ENCODE measurements at places on chromosomes 1 and 21.

DNA sequence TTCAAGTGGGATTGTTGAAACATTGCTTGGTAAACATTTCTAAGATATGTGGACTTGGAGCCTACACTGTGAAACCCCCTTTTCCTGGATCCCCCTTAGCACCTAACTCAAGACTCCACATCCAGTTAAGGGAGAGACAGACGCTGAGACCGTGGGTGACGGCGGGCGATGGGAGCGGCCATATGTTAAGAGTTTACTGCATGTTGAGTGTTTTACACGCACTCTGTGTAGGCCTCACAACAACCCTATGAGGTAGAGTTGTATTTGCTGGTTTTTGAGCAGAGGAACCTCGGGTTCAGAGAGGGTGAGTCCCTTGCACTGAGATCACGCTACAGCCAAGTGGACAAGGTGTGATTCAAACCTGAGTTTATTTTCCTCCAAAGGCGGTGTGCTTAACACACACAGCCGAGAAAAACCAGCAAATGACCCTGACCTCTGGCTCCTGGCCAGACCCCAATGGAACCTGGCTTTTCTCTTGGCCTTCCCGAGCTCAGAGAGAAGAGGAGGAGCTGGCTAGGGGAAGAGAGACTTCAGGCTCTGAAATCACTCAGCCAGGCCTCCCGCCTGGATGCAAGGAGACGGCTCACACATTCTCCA lies 46.9 kb upstream of the GOLT1A start:
- no peak for DNase-seq

- no peak for DNase-seq
Measured at GRCh38 chr1:203601716-203602309, 24.8 kb upstream of the ATP2B4 start.

DNA sequence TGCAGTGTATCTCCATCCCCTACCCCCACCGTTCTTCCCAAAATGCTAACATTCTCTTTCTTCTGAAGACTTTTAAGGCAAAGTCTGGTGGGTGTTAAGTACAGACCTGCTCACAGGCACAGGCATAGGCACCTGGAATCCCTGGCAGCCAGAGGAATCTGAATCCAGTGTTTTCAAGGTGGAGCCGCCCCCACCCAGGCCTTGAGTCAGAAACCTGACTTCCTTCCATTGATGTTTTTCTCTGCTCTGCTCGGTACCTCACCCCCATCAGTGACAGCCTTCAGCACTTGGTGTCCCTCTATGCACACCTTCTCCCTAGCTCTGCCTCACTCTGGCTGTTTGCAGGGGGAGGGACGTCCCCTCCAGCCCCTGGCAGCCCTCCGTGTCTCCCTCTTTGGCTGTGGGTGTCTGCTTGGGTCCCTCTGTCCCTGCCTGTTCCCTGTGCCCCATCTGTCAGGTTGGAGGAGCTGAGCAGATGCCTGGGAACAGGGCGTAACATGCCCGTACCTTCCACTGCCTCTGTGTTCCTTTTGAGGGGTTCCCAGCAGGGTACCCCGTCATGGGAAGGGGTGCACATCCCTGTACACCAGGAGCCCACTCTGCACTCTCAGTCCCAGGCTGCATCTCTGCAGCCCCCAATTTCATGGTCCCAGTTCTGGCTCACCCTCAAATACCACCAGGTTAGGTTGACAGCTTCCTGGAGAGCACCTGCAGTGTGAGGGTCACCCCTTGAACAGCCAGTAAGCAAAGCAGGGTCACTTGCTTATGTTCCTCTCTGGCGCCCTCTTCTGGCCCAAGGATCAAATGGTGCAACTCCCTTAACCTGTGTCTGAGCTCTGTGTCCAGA lies 6.7 kb downstream of the NCDN start:
- peak; percentile 74 for DNase-seq

DNA sequence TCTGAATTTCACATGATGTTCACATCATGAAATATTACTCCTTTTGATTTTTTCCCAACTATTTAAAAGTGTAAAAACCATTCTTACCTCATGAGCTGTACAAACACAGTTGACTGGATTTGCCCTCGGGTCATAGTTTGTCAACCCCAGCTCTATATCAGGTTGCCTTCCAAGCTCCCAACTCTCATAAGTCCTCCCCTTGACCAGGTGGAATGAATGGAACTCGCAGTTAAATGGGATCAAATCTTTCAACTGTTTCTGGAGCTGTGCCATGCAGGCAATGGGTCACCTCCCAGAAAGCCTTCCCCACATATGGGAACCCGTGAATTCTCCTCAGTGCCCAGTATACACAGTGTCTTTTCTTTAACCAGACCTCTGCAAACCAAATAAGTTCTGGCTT lies 169.8 kb upstream of the FOXD3 start:
- DNase-seq: no peak

- no peak for DNase-seq
Measured at GRCh38 chr1:97094247-97094972, 372.8 kb downstream of the PTBP2 start.

- DNase-seq: no peak
Measured at GRCh38 chr21:31616216-31616615, 43.3 kb upstream of the SOD1 start.

DNA sequence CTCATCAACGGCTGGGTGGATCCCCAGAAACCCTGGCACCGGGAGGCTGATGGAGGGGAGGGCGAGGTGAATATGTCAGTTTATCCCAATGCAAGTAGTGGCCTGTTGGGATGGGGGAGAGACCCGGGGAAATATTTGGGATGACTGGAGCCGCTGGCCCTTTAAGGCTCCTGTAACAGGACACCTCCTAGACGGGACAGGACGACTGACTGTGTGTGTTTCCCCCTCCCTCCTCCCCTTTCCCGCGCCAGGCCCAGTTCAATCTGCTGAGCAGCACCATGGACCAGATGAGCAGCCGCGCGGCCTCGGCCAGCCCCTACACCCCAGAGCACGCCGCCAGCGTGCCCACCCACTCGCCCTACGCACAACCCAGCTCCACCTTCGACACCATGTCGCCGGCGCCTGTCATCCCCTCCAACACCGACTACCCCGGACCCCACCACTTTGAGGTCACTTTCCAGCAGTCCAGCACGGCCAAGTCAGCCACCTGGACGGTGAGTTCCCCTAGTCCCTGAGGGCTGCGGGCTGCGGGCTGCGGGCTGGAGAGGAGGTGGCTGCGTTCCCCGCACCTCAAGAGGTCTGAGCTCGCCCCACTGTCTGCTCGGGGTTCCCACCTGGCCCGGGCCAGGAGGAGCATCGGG lies 44.8 kb upstream of the CCDC27 start:
- DNase-seq: no peak

DNA sequence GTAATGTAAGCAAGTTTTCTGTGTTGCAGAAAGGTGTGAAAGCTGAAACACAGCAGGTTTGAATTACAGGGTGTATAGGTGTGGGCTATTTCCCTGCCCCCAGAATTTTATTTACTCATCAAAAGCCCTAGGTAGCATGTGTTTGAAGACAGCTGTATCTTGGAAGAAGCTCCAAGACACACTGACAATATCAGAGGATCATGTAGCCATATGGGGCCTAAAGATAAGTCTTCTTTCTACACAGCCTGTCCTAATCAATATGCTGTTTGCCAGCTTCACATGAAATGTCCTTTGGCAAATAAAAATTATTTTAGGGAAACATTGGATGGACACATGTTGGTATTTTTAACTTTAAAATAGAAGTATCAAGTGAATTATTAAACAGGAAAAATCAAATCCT lies 17.5 kb upstream of the SUCO start:
- DNase-seq: no peak

DNA sequence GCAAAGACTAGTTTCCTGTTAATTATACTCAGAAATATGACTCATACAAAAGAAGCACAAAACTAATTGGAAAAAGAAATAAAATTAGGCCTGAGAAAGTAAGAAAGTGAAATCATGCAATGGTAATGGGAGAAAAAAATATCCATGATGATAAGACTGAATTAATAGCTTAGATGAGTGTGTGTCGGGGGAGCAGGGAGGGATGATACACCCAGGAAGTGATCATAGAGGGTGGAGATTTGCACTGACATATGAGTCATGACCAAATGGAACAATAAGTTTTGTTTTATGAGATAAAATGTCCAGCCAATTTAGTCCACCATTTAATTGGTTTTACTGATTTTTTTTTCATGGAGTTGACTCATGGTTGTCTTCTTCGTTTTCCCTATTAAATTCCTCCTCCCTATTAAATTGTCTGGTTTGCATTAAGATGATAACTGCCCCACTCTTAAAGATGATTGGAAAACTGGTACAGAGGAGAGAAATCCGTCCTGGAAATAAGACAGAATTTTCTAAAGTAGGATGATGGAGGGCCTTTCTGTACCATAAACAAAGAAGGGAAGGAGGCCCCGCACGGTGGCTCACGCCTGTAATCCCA lies 111.7 kb upstream of the KCNJ6 start:
- no peak for DNase-seq

GRCh38 chr21:46056450-46056903 lies 41.4 kb upstream of the COL6A2 start:
- no peak for DNase-seq

DNA sequence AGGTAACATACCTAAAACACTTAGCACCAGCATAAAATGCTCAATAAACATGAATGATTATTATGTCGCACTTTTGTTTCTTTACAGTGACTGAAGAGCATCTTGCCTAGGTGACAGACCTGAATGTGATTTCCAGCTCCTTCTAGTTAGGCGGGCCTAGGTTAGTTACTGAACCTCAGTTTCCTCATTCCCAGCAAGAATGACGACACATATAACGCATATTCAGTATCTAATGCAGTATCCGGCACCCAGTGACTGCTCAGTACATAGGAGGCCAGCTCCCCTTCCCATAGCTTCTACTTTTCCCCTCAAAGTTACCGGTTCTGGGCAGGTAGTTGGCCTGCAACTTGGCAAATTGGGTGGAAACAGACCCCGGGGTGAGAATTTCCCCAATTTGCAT lies 763 bp downstream of the AUNIP start:
- no peak for DNase-seq

DNA sequence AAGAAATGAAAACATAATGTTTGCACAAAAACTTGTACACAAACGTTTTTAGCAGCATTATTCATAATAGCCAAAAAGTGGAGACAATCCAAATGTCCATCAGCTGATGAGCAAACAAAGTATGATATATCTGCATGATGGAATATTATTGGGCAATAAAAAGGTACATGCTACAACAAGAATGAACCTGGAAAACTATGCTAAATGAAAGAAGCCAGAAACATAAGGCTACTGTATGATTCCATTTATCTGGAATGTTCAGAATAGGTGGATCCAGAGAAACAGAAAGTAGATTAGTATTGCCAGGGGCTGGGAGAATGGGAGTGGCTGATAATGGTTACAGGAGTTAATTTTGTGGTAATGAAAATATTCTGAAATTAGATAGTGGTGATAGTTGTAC lies 19.0 kb downstream of the FBXO28 start:
- no peak for DNase-seq

GRCh38 chr1:8477983-8478362 lies 160.1 kb downstream of the SLC45A1 start:
- DNase-seq: no peak

- DNase-seq: no peak
Measured at GRCh38 chr1:16065269-16065576, 8.2 kb downstream of the FAM131C start.

GRCh38 chr1:107933736-107934135 lies 31.2 kb downstream of the VAV3 start:
- DNase-seq: no peak

DNA sequence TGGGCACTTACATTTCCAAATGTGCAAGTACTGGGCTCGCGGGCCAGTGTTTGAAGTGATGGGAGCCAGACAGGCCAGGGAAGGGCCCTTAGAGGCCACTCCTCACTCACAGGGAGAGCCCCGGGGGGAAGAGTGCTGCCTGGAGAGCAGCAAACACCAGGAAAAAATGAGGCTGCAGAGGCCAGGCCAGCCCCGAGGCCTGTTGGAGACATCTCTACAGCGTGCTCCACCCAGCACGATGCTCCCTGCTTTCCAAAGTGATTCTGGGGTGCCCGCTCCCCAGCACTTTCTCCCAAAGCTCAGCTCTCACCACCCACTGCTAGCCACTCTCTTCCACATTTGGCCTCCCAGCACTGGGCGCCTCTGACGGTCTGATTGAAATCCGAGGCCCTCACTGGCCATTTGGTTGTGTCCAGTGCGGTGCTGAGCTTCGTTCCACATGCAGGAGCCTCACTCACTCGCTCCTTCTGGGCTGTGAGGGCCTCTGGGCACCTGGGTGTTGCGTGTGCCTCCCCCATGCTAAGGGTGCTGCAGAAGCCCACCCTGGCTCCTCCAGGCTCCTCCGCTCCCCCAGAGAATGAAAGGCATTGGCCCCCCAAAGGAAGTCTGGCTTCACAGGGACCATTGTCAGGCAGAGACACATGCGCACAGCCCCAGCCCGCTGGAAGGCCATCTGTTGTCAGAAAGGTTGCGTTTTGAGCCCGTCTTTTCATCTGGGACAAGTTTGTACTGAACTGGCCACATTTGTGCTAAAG lies 385.4 kb upstream of the VAMP3 start:
- DNase-seq: no peak

- DNase-seq: no peak
Measured at GRCh38 chr1:193019442-193020026, 39.6 kb downstream of the UCHL5 start.

- DNase-seq: no peak
Measured at GRCh38 chr1:211912038-211912437, 81.5 kb upstream of the LPGAT1 start.
